Vagina (tissue), 2 donors: ENCODE measurements at places on chromosomes 7 and 10. TPM values are rescaled to one million over a fixed set of nuclear protein-coding genes. Genes with fewer than 3 reads are reported as not detected.

NOS3 gene
- total RNA-seq: 22.8 TPM

GRCh38 chr7:85928500-85928899 lies 715.2 kb upstream of the GRM3 start:
- no peak overlapping the region for H3K4me3 ChIP-seq
- H3K27ac ChIP-seq: no peak overlapping the region
- no peaks in the 10 kb centered on the region for H3K36me3 ChIP-seq

RPEL1 gene
- total RNA-seq: not detected

DNA sequence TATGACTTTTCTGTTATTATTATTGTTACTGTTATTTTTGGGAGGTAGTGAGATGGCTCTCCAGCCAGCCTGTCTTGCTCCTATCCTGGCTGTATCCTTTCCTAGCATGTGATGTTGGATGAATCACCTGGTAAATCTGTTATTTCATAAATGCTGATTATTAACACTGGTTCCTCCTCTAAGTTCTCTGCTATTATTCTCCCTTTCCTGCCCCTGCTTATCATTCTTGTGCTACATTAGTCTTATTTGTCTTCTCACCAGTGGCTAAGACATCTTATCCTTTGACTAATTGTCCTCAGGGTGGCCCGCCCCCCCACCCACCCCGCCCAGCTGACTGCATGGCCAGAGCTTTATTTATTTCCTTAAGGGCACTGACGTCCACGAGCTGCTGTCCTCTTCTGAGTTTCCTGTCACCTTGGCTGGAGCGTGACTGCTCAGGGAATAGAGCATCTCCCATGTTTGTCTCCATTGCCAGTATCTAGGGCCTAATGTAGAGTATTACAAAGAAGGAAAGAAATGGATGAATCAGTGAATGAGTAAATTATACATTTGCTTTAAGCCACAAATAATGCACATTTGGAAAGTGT lies 110.1 kb upstream of the KLF6 start:
- no peaks in the 10 kb centered on the region for H3K4me1 ChIP-seq
- H3K4me3 ChIP-seq: no peak overlapping the region
- DNase-seq: no peak
- H3K36me3 ChIP-seq: no peaks in the 10 kb centered on the region
- H3K27me3 ChIP-seq: no peaks in the 10 kb centered on the region

- no peak overlapping the region for H3K4me3 ChIP-seq
- no peak overlapping the region for H3K27ac ChIP-seq
- H3K36me3 ChIP-seq: no peaks in the 10 kb centered on the region
- DNase-seq: no peak
- no peaks in the 10 kb centered on the region for H3K4me1 ChIP-seq
These were observed 52.9 kb downstream of the CYP26A1 start for GRCh38 chr10:93126483-93127052.

GBX1 gene
- total RNA-seq: not detected

- H3K27ac ChIP-seq: no peak overlapping the region
- H3K4me1 ChIP-seq: peaks cover 12% of the 10 kb centered on the region
- no peaks in the 10 kb centered on the region for H3K36me3 ChIP-seq
- no peak overlapping the region for H3K4me3 ChIP-seq
These were observed 93.5 kb downstream of the KLF6 start for GRCh38 chr10:3691482-3691881.

DNA sequence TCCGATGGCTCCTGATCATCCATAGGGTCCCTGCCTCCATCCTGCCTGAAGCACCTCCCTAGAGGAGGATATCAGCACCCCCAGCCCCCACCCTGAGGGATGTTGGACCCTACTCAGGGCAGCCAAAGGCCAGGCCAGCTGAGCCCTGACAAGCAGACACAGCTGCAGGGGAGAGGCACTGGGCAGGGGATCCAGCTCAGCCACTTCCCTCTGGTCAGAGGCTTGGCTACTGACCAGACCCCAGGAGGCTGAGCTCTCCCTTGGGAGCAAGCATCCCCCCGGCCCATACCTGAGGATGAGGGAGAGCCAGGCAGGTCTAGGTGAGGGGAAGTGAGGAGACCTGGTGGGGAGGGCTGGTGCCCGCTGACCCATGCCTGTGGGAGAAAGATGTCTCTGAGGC lies 6.6 kb downstream of the LDB3 start:
- H3K36me3 ChIP-seq: no peaks in the 10 kb centered on the region
- peak overlapping the region; percentile 29 for H3K27ac ChIP-seq
- H3K27me3 ChIP-seq: no peaks in the 10 kb centered on the region
- H3K4me3 ChIP-seq: no peak overlapping the region

SPDYE2 gene
- total RNA-seq: not detected

DNA sequence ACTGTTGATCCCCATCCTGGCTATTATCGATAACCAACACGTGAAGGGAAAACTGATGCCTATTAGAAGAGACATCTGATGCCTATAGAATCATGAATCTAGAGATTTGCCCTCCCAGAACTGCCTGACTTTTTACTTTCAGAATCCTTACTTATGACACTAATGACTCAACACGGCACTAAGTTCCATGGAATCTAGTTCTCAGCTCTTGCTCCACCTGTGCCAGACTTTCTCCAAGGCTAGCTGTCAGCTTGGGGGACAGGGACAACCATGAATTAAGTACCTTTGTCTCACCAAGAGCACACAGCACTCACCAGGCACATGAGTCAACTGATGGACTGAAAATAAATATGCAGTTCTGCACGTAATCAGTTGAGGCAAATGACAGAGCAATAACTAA lies 184.2 kb downstream of the FRMD4A start:
- no peak for DNase-seq
- H3K4me1 ChIP-seq: no peaks in the 10 kb centered on the region
- H3K4me3 ChIP-seq: no peak overlapping the region
- H3K36me3 ChIP-seq: no peaks in the 10 kb centered on the region

EPO gene
- total RNA-seq: not detected

GRCh38 chr10:34169677-34170076 lies 645.4 kb downstream of the PARD3 start:
- no peak for DNase-seq
- H3K36me3 ChIP-seq: no peaks in the 10 kb centered on the region
- no peaks in the 10 kb centered on the region for H3K27me3 ChIP-seq
- no peak overlapping the region for H3K4me3 ChIP-seq
- H3K4me1 ChIP-seq: peaks cover 7% of the 10 kb centered on the region
- H3K27ac ChIP-seq: no peak overlapping the region

PTPRZ1 gene
- total RNA-seq: 8.1 TPM

ZNF365 gene
- 0.74 TPM for total RNA-seq

- peak overlapping the region; percentile 86 for H3K27ac ChIP-seq
- DNase-seq: no peak
- no peaks in the 10 kb centered on the region for H3K36me3 ChIP-seq
- peak overlapping the region; percentile 90 for H3K4me3 ChIP-seq
- no peaks in the 10 kb centered on the region for H3K27me3 ChIP-seq
These were observed 529 bp downstream of the TASOR2 start for GRCh38 chr10:5684971-5685763.

DNA sequence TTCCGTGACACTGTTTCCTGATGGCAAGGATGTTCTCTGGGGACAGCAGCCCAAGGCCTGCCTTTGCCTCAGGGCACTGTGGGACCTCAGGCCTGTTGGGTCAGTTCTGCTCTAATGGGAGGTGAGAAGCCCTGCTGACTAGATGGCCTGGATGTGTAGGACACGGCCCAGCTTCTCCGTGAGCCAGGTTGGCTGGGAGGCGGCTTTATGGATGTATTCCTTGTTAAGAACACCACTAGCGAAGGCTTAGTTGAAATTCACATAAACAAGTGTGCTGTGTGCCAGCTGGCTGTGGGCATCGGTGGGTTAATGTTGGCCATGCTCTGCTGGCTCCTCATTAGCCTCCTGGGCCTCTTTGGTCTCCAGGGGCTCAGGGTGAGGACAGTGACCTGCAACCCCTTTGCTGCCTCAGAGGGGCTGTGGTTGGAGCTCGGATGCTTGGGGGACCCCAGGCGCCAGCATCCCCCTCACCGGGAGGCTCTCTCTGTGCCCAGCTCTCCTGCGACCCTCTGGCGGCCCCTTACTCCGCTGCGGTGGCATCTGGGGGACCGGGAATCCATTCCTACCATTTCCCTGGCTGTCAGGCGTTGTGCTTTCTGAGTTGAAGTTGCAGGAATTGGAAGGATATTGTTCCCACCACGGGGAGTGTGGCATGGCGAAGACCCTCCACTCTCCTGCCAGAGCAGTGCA lies 22.8 kb upstream of the DPYSL4 start:
- no peak overlapping the region for H3K4me3 ChIP-seq
- H3K27ac ChIP-seq: no peak overlapping the region
- H3K27me3 ChIP-seq: no peaks in the 10 kb centered on the region
- DNase-seq: no peak
- no peaks in the 10 kb centered on the region for H3K4me1 ChIP-seq
- H3K36me3 ChIP-seq: no peaks in the 10 kb centered on the region

DNA sequence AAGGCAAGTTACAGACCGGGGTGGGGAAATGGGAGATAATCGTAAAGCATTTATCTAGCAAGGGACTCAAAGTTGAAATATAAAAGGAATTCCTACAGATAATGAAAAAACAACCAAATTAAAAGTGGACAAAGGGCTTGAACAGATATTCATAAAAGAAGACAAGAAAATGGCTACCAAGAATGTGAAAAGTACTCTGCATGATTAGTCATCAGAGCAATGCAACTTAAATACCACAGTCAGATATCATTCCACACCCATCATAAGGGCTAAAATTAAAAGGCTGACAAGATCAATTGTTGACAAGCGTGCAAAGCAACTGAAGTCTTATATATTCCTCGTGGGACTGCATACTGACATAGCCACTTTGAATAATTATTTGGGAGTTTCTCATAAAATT lies 124.6 kb upstream of the RSU1 start:
- DNase-seq: no peak
- no peak overlapping the region for H3K27ac ChIP-seq
- H3K4me1 ChIP-seq: peaks cover 7% of the 10 kb centered on the region
- no peaks in the 10 kb centered on the region for H3K27me3 ChIP-seq

AMPH gene
- 13.3 TPM for total RNA-seq

GRCh38 chr7:135934651-135935050 lies 42.5 kb downstream of the MTPN start:
- H3K36me3 ChIP-seq: peaks cover 3% of the 10 kb centered on the region
- no peaks in the 10 kb centered on the region for H3K27me3 ChIP-seq
- no peak overlapping the region for H3K4me3 ChIP-seq
- no peak overlapping the region for H3K27ac ChIP-seq
- no peak for DNase-seq
- peaks cover 39% of the 10 kb centered on the region for H3K4me1 ChIP-seq

- no peak overlapping the region for H3K4me3 ChIP-seq
- H3K36me3 ChIP-seq: no peaks in the 10 kb centered on the region
- no peak for DNase-seq
These were observed 1203.3 kb upstream of the CELF2 start for GRCh38 chr10:9814285-9814864.

FKBP9 gene
- total RNA-seq: 113 TPM

OR6B1 gene
- not detected for total RNA-seq

CPA4 gene
- total RNA-seq: 8.8 TPM

- no peaks in the 10 kb centered on the region for H3K4me1 ChIP-seq
- no peak overlapping the region for H3K4me3 ChIP-seq
- no peaks in the 10 kb centered on the region for H3K27me3 ChIP-seq
- H3K27ac ChIP-seq: no peak overlapping the region
- no peaks in the 10 kb centered on the region for H3K36me3 ChIP-seq
These were observed 12.2 kb upstream of the TMEM243 start for GRCh38 chr7:87231711-87232110.

POLR2J2 gene
- total RNA-seq: 2.2 TPM

DNA sequence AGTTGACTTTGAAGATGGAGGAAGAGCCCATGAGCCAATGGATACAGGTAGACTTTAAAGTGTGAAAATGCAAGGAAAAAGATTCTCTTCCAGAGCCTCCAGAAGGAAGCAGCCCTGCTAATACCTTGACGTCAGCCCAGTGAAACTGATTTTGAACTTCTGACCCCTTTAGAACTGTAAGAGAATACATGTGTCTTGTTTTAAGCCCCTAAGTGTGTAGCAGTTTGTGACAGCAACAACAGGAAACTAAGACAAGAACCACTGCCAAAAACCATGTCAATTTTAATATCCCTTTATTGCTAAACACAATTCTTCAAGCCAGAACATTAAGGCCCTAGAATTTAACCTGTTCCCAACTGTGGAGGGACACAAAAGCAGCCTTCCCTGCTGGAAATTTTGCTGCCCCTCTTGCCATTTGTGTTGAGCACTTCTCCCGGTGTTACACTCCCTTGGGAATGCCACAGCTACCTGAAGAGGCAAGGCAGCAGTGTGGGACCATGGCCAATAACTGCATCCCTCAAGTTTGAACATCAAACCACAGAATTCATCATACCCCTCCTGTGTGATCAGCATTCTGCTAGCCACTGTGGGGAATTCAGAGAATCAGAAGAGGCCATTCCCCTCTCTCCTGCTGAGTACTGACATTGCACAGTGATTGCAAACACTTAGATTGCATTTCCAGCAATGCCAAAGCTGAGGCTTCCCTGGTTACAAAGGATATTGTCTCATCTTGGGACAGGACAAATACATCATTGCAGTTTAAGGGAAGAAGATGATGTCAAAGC lies 12.3 kb upstream of the CCDC172 start:
- H3K36me3 ChIP-seq: no peaks in the 10 kb centered on the region
- DNase-seq: no peak
- no peak overlapping the region for H3K4me3 ChIP-seq

- H3K4me1 ChIP-seq: no peaks in the 10 kb centered on the region
- DNase-seq: no peak
- H3K27me3 ChIP-seq: no peaks in the 10 kb centered on the region
- H3K36me3 ChIP-seq: no peaks in the 10 kb centered on the region
- no peak overlapping the region for H3K27ac ChIP-seq
These were observed 33.8 kb downstream of the MAP3K8 start for GRCh38 chr10:30467651-30468338.

- H3K27me3 ChIP-seq: no peaks in the 10 kb centered on the region
- no peak overlapping the region for H3K27ac ChIP-seq
- DNase-seq: no peak
These were observed 17.4 kb downstream of the PDE6C start for GRCh38 chr10:93629647-93630305.
